SIG-M5 (cell line): ENCODE measurements at places on chromosomes 11 and 22.

GRCh38 chr11:2828585-2829330 is 56.8 kb downstream of the CDKN1C start:
- DNase-seq = no peak

DNA sequence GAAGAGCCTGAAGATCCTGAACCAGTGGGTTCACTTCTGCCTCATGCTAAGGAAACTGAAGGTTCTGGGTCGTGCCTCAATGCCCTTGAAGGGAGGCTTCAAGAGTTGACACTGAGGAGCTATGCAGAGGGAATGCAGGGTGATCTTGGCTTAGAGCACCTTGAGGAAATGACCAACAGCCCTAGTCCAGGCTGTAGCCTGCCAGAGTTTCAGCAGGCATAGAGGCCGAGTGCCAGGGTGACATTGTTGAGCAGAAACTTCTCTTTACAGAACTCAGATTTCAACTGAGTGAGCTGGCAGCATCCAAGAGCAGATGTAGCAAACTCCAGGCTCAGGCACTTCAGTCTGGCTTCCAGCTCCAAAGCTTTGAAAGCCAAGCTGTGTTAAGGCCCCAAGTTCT is 23.1 kb upstream of the CAPRIN1 start:
- DNase-seq = no peak

DNA sequence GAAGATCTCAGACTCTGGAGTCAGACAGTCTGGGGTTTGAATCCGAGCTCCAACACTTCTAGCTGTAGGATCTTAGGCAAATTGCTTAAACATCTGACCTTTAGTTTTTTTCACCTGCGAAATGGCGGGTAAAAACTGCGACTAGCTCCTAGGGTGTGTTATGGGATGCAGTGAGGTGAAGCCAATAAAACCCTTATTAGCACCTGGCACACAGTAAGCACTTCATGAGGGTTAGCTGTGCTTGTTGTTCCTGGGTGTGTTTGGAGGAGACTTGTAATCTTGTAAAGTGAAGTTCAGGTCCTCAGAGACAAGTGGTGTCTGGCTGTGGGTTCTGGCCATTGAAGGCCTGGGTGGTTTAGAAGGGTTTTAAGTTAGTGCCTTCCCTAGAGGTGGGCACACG is 68.9 kb downstream of the ZBTB16 start:
- no peak for DNase-seq

DNA sequence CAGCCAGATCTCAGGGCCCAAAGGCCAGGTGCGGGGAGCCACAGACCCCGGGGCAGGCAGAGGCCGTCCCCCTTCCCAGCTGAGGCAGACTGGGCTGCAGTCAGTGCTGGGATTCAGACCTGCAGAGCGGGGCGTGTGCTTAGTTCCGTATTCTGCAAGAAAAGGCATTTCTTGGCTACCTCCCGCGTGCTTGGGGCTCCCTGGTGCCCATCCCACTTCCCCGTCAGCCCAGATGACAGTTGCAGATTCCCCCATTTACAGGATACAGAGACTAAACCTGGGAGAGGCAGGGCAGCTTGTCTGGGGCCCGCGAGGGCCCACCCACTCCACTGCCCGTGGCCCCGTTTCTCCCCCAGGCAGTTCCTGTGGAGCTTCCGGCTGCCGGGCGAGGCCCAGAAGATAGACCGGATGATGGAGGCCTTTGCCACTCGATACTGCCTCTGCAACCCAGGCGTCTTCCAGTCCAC is 18.3 kb downstream of the CYTH4 start:
- DNase-seq = no peak

DNA sequence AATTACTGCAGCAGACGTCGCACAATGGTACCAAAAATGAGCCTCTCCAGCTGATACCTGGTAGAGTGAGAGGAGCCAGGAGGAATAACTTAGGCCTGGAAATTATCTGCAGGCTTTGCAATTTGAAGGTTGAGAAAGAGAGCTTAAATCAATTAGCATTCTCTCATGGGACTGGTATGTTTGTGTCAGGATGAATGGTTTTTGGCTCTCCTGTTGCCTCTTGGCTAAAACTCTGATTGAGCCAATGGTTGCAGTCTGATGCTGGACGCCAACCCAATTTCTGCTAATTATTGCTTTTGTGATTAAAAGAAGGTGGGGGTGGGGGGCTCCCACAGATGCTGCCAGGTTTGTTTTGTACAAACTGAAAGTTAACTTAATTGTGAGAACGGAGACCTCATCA is 12.5 kb upstream of the NELL1 start:
- no peak for DNase-seq

DNA sequence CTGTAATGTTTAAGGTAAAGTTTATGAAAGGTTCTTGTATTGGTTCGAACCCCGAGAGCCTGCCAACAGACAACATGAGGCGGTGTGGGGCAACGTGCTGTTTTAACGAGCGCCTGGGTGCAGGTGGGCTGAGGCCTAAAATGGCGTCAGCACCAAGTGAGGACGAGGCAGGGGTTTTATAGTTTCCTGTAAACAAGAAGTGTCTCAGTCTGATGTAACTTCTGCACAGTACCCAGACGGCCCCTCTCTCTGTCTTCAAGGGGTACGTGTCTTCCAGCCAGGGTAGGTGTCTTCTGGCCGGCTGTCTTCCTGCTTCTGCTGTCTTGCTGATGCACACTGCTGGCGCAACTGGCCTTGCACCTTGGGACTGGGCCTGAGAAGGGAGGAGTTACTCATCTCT is 2.7 kb downstream of the PPFIBP2 start:
- DNase-seq = peak; percentile 46

- no peak for DNase-seq
Measured at GRCh38 chr11:130151196-130151595, 8.4 kb upstream of the ST14 start.

DNA sequence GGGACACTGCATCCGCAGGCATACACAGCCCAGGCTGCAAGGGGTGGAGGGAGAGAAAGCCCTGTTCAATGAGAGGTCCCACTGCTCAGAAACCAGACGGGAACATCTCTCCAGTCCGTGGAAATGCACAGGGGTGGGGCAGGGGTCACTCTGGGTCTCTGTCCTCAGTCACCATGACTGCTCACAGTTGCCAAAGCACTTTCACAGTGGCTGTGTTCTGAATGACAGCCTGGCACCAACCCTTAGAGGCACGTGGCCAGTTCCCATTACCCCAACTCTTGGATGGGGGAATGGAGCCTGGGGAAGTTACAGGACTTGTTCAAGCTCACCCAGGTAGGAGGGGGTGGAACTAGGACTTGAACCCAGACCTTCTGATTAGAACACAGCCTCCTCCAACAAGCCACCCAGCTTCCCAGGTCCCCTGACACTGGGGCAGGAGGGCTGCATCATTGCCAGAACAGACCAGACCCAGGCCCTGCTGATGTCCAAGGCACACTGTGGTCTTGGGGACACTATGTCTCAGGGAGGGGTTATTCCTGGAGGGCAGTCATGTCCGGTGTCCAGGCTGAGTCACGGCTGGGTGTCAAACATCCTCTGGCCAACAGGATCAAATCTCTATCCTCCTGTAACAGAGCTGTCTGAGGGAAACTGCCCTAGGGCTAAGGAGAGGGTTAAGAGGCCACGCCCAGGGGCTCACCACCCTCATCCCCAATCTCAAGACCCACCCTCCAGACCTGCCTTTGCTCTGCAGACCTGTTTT is 8.2 kb downstream of the ZNF70 start:
- no peak for DNase-seq

DNA sequence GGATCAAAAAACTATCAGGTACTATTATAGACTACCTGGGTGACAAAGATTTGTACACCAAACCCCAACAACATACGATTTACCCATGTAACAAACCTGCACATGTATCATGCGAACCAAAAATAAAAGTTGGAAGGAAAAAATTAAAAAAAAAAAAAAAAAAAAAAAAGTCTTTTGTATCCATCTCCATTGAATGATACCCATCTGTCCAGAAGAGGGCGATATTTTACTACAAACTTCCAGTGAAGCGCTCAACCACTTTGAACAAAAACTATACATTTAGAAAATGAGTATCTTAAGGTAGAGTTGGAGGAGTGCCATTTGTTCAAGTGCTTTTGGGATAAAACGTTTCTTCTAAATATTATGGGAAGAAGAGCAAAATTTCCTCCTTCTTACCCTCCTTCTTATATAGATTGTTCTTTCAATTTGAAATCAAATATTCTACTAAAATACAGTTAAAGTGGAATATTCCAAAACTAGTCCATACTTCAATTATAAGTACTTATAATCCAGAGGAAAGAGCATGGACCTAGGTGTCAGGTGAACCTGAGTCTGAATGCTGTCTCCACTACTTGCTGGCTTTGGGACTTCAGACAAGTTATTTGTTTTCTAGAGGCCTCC is 23.3 kb downstream of the ARL14EP start:
- DNase-seq = no peak

- DNase-seq = no peak
Measured at GRCh38 chr22:19218541-19219233, 40.2 kb upstream of the SLC25A1 start.

- DNase-seq = no peak
Measured at GRCh38 chr11:115527534-115528125, 23.4 kb upstream of the CADM1 start.

DNA sequence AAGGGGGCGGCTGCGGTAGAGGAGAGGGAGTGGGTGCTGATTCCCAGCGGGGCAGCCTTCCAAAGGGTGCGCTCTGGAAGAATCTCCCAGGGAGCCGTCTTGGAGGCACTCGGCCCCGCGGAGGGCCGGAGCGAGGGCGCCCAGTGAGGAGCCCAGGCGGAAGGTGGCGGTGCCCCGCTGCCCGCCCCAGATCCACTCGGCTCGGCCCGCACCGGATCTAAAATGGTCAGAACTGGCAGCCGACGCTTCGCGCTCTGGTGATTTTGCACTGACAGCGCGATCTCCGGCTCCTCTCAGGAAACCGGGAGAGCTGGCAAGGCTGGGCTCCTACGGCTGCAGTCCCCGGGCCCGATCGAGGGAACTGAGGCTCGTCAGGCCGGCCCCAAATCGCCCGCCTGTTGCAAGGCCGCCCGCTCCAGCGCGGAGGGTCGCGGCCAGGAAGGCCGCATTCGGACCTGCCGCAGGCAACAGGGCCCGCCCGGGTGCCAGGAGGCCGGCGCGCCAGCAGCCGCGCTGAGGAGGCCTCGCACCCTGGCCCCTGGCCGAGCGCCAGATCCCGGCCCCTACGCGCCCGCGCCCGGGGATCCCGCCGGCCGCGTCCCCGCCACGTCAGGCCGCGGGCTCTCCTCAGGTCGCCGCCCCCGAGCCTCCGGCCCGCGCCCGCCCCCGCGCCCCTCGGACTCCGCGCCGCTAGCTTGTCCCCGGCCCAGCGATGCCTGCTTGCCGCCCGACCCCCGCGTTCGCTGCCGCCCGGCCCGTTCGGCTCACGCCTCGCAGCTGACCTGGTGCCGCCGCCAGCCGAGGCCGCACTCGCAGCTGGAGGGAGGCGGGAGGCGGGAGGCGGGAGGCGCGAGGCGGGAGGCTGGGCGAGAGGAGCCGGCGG is at the start of gene KLHL22:
Gene KLHL22, minus strand, starts transcription at position 818 of the 883 bp plus-strand sequence. CDS start 6,584 bp downstream, outside the sequence.
- no peak for DNase-seq

GRCh38 chr11:129458756-129459535 is 83.3 kb downstream of the BARX2 start:
- no peak for DNase-seq

DNA sequence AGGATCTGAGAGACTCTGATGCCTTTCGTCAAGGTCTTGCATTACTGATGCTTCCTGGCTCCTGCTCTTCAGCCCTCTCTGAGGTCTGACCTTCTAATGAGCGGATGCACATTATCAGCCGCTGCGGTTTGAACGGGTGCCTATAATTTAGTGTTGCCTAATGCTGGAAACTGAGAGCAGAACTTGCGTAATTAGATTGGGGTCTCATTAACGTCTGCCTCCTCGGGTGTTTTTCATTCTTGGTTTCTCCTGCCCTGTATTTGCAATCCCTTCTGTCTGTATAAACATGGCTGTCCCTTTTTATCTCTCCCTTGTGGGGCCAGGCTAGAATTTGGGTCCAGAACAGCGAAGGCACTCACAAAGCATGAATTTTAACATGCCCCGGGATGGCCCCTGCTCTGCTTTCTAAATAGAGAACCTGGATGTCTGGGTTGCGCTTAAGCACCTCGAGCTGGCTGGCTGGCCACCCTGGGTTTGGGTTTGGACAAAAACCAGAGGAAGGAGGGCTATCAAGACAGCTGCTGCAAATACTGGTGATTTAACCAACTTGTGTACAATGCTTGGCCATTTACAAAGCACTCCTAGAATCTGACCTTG is 118.6 kb downstream of the TIMP3 start:
- peak; percentile 41 for DNase-seq

DNA sequence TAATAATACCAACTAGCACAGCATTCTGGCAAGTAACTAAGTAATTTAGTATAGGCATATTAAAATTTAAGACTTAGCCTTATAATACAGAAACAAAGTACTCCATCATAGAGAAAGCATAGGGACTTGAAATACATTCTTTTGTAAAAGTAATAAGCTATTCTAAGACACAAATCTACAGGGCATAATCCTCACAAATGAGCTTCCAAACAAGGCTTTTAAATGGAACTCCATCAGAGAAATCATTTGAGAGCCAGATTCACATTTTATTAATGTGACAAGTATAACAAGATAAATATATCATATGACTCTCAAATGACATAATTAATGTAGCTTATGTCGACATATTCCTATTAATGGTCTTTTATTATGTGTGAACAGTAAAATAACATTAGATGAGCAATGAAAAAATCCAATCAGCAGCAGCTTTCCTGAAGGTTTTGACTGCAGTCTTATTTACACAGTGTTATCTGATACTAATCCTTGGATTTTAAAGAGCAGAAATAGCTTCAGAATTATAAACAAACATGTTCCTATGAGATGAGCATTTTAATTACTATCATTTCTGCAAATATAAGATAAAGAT is 241.4 kb downstream of the TTC28 start:
- no peak for DNase-seq
